NCI-H187 (cell line): ENCODE measurements at places on chromosomes 7 and 10.

DNA sequence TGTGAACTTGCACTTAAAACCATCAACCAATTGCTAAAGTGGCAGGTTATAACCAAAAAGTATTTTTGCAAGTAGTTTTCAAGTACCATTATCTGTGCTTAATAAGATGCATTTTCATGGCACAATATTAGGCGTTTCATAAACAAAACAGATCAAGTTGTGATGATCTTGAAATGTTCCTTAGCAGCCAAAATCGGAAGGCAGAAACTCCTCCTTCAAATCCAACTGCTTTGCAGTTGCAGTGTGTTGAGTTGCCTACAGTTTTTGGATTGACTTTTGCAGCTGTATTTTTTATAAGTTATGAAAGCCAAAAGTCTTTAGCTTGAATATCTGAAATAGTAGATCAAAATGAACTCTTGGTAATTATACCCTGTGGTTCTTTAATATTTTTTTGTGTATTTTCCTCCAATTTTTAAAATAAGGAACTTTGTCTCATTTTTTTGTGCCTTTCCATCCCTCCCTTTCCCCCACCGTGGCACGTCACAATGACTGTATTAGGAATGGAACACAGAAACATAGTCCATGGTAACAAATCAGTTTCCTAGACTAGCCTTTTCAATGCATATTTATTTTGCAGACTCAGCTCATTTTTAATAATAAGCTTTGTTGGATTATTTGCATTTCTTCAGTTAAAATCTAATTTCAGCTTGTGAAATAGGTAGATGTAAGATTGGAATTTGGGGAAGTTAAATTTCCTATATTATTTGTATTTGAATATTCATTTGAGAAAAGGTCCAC, 80.8 kb downstream of the ADD3 start:
- DNase-seq, result no peak

- no peak for DNase-seq
Measured at GRCh38 chr7:77450054-77450453, 33.9 kb upstream of the GSAP start.

DNA sequence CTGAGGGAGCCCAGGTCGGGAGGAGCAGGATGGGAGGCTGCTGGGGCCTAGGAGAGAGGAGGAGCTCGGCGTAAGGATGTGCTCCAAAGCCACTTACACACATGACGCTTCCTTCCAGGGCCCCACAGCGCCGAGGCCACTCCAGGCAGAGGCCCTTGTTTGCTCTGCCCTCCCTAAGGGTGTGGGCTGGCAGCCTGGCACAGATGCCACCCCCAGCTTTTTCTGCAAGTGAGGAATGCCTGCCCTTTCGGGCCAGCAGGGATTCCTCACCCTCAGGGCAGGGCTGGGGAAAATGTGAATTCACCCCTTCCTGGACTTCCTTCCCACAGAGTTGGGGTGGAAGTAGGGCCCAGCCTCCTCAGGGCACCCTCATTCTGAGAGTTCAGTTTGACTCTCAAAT, 5.6 kb upstream of the AQP1 start:
- no peak for DNase-seq

DNA sequence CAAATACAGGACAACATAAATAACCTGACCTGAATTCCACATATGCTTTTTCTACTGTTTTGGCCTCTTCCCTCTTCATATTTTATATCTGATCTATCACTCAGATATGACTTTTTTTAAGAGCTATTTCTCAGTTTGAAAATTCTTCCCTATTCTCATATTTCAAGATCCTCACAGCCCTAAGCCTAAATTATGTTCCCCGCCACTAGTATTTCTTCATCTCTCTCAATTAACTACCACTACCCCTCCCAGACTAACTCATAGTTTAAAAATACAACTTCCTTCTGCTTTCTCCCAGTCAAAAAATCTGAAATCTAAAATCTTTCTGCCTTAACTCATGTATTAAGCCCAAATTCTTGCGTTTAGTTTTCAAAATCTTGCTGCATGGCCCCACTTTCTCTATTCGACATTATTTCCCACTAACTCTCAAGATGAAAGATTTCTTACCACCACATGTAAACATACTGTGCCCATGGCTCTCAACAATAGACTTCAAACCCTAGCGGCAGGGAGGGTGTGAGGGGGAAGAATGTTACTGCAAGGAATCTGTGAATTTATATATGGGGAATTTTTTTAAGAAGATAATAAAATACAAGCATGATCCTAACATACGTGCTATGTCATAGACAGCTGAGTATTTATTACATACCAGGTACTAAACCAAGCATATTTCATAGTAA, 64.6 kb downstream of the TFEC start:
- DNase-seq, result no peak

GRCh38 chr7:85070967-85071628, 115.8 kb downstream of the SEMA3D start:
- DNase-seq, result no peak

GRCh38 chr7:105205592-105206237, 183.0 kb downstream of the SRPK2 start:
- no peak for DNase-seq

- no peak for DNase-seq
Measured at GRCh38 chr7:158814637-158815036, 14.7 kb downstream of the ESYT2 start.

- no peak for DNase-seq
Measured at GRCh38 chr7:81206217-81206616, 287.4 kb upstream of the SEMA3C start.

DNA sequence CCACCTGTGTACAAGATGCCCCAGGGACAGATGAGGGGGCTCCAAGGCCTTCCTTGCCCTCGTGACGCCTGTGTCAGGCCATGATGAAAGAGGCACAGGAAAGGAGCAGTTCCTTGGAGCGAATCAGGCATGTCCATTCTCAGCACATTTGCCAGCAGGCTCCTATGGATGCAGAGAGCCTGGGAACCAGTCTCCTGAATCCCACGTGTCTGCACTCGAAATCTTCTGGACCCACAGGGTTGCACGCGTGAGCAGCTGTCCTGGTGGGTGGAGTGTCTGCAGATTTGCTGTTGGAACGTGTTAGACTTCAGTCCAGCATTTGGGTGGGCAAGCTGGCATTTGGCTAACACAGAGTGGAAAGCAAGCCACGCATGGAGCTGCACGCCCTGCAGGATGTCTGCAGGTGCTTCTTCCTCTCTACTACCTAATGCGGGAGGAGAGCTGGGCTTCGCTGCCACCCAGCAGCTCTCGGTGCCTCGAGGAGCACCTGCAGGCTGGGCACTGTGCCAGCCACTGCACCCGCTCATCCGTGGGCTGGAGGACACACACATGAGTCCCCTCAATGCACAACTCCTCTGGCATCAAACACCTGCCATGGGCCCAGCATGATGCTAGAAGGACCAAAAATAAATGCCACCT, 140.7 kb downstream of the PAXIP1 start:
- no peak for DNase-seq

- DNase-seq, result no peak
Measured at GRCh38 chr10:37632641-37633040, 224.8 kb downstream of the ZNF248 start.

GRCh38 chr7:31748084-31748483, 61.1 kb downstream of the PPP1R17 start:
- no peak for DNase-seq

GRCh38 chr10:5411941-5412276, 448 bp upstream of the NET1 start:
- no peak for DNase-seq

DNA sequence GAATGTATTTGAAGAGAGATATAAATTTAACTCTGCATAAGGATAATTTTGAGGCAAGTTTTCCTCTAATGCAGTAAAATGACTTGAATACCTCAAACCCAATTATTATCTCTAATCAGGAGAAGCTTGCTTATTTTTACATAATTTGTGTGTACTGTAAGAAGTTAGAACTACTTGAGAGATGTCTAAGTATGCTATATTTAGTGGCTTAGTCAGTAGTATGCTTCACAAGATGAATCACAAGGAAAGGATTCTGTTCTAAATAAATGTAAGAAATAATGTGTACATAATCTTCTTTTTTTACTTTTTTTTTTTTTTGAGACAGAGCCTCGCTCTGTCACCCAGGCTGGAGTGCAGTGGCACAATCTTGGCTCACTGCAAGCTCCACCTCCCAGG, 13.7 kb downstream of the PHTF2 start:
- DNase-seq, result no peak

GRCh38 chr7:70583965-70584883, 547.7 kb upstream of the GALNT17 start:
- no peak for DNase-seq

GRCh38 chr7:7706556-7707172, 11.7 kb downstream of the RPA3 start:
- no peak for DNase-seq

GRCh38 chr7:93053949-93054943, 63.5 kb downstream of the SAMD9 start:
- DNase-seq, result no peak

GRCh38 chr7:7569081-7569527, 2.4 kb downstream of the MIOS start:
- no peak for DNase-seq

DNA sequence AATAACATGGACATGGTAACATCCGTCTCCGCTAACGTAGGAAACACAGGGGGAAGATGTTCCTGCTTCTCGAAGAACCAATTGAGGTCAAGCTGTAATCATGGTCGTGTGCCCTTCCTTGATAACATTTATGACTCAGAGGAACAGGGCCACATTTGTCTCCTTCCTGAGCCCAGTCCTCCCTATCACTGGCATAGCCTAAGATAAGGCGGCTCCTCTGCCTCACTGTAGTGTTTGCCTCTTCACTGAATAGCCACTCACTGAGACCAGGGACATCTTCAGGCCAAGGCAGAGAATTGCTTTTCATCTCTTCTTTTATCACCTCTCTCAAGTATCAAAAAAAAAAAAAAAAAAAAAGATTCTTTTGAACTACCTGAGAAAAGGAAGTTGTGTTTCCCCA, 5.4 kb upstream of the GRM8 start:
- DNase-seq, result no peak

DNA sequence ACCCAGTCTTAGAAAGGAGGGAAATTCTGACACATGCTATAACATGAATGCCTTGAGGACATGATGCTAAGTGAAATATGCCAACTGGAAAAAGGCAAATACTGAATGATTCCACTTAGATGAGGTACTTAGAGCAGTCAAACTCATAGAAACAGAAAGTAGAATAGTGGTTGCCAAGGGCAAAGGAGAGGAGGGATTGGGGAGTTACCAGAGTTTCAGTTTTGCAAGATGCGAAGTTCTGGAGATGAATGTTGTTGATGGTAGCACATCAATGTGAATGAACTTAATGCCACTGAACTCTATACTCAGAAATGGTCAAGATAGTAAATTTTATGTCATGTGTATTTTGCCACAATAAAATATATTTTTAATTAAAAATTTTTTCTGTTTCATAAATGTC, 38.9 kb downstream of the DRGX start:
- no peak for DNase-seq

- no peak for DNase-seq
Measured at GRCh38 chr7:7790041-7790741, 71.8 kb upstream of the RPA3 start.

- DNase-seq, result peak; percentile 30
Measured at GRCh38 chr7:155002411-155003091, 373 bp downstream of the PAXIP1 start.

DNA sequence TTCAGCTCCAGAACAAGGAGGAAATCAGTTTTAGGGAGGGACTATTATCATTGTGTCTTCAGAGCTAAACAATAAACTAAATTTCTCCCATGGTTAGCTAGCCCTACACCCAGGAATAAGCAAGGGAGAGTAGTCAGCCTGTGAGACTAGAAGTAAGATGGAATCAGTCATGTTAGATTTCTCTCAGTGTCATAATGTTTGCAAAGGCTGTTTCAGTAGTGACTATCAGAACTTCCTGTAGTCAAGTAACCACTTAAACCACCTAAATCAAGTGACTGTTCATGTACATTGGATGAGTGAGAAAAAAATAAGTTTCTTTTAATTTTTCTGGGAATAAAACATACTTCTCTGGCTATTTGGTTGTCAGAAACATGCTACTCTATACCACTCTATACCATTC, 121.6 kb downstream of the KCND2 start:
- no peak for DNase-seq

DNA sequence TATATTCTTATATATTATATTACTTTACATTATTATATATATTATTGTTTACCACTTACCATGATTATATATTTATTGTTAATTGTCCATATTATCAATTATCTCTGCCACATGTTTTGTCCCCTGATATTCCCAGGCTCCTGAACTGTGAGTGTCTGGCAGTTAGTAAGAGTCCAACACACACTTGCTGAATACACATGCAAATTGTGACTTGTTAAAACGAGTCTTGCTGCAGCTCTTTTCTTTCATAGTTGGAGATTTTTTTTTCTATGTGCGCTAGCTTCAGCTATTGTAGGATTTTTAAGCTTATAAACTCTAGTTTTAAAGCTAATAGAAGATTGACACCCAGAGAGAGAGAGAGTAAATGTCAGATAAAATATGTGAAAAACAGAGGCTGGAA, 207.8 kb upstream of the FAM3C start:
- DNase-seq, result no peak

- DNase-seq, result no peak
Measured at GRCh38 chr7:30347226-30348082, 63.1 kb downstream of the ZNRF2 start.

DNA sequence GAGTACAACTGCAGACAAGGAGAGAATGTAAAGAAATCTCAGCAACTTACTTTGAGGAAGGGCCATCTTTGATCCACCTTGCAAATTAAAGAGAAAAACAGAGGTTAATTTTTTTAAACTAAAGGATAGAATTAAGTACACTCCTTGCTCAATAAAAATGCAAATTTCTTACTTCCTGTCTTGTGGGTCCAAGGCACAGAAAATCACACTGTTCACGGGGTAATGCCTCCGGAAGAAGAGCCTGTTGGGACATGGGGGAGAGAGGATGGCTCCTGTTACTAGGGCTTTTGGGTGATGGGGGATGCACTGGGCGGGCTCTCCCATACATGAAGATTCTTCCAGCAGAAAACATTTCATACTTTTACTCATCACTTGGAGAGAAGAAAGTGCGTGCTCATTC, 301.8 kb downstream of the TNS3 start:
- no peak for DNase-seq
